Suppressor macrophage treated with lipopolysaccharide for 1 hour (primary cell): ENCODE measurements at places on chromosomes 16 and 17.
A peak's percentile ranks its signal among the peaks of the same experiment; 100 is the strongest.

DNA sequence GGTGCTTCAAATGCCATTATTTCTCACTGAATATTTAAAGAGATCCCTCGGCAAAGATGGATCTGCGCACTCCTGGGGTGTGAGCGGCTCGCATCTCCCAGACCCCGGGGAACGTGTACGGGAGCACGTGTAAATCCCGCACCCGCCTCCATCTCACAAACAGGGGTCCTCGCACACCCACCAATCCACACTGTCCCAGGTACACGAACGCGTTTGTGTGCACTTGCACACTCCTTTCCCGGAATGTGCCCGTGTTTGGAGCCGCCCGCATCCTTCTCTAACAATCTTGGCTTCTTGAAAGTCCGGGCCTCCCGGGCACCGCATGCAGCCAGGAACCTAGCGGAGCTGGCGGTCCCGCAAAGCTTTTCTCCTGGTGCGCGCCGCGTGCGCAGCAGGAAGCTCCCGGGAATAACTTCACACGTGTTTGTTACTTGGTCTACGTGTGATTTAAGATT lies 2.5 kb upstream of the SALL1 start:
- no peak for DNase-seq

DNA sequence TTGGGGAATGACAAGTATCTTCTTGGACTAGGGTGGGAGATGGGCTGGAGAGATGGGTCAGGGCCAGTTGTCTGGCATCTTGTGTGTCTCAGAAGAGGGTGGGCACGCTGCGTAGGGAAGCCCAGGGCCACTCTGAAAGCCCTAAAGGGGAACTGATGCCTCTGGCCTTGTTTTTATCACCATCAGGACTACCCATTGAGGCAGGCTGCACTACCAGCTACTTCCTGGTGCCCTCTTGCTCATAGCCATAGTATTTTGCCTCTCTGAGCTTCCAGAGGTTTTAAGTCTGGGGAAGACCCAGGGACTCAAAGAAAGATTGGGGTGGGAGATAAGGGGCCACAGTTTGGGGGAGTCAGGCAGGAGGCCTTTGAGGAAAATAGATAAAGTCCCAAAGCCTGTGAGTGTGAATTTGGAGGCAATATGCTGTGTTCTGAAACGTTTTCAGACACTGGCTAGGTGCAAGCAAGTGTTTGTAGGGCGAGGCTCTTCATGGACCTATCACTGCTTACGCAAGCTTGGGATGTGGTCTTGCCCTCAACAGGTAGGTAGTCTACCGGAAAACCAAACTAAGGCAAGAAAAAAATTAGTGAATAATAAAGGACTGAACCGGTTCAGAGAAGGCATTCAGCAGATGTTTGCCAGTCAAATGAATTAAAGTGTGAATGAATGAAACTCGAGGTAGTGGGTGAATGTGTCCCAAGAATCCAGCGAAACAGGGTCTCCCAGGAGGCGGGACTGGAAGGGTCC lies 688 bp upstream of the ITGB3 start:
- no peak for DNase-seq

DNA sequence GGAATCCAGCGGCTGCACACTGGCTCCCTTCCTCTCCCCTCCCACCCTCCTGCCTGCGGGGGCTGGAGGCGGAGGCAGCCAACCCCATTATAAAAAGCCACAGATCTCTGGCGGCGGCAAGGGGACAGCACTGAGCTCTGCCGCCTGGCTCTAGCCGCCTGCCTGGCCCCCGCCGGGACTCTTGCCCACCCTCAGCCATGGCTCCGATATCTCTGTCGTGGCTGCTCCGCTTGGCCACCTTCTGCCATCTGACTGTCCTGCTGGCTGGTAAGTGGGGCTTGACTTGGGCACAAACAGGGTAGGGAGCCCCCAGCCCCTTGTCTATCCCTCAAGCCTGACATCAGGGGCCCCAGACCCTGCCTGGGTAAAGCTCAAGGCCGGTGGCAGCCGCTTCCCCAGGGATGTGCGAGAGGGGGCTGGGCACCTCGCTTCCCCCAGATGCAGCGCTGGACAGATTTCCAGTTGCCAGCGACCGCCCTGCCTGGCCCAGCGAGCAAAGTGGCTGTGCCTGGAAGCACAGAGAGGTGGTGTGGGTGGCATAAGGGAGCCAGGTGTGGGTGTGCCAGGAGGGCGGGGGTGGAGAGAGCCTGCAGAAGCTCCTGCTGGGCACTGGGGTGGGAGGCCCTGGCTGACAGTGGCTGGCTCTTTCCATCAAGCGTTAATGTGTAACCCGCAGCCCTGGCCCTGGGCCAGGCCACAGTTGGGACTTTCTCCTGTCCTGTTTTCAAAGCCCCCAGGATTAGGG lies at the start of gene CX3CL1:
TSS of gene CX3CL1 (plus strand) at position 119 of the 745 bp plus-strand sequence. CDS start at position 198, 79 bp downstream.
- no peak for DNase-seq

DNA sequence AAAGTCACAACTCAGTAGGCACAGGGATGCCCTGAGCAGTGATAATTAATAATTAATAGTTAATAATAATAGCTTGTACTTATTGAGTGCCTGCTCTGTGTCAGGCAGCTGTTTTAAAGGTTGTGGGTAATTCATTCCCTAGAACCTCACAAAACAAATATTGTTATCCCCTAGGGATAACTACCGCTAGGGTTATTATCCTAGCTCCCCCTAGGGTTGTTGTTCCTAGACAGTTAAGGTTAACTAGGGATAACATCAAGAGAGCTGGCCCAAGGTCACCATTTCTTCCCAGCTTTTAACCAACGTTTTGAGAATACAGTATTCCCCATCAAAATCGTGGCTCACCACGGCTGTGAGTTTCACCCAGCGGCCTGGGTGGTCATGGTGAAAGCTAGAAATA lies 180.1 kb downstream of the PRKCB start:
- no peak for DNase-seq

DNA sequence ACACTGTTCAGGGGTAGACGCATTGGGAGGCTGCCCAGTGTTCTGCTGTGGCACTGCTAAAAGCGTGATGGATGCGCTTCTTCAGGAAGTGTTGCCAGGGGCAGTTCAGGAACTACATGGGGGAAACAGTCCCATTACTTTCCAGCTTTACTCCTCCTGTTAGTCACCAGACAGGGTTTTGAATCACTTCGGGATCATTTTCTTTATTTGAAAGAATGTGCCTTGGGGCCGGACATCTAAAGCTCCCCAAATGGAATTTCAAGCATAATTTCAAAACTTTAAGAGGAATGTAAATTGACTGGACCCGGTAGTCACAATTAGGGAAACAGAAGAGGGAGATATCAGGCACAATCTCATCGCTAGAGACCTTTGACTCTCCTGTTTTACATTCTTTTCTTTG lies 1.3 kb upstream of the KRTAP2-1 start:
- no peak for DNase-seq

DNA sequence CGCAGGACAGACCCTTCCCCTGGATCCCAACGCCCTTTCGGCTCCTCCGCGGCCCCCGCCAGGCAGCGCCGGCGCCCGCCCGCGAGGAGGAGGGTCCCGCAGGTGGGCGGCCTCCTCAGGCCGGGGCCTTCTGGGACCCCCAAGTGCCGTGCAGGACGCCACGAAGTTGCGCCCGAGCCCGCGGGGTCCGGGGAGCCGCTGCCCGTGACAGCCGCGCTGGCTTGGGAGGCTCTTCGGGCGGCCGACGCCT lies 504 bp downstream of the ERN1 start:
- no peak for DNase-seq

DNA sequence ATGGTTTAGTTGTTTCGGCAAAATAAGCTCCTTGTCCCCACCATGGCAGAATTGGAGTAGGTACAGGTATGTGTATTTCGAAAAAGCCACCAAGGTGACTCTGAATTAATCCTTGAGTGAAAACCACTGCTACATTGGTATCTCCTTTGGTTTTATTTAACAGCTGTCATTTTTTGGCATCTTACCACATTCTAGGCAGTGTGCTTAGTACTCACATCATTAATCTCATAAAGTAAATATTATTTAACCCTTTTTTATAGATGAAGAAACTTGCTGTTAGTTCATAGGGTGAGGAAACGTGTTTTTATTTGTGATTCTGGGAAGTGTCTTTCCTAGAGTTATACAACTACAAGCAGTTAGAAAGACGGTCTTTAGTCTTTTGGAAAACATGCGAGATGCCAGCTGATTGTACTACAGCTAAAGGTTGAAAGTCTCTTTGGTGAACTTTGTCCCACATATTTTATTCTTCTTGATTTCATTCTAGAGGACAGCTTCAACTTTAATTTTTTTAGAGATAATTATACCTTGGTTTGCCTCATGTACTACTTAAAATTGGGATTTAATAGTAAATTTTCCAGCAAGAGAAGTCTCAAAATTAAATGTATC lies 6.5 kb downstream of the ATAD5 start:
- no peak for DNase-seq

- peak; percentile 28 for DNase-seq
Measured at GRCh38 chr17:27247071-27247957, 46.6 kb upstream of the WSB1 start.

DNA sequence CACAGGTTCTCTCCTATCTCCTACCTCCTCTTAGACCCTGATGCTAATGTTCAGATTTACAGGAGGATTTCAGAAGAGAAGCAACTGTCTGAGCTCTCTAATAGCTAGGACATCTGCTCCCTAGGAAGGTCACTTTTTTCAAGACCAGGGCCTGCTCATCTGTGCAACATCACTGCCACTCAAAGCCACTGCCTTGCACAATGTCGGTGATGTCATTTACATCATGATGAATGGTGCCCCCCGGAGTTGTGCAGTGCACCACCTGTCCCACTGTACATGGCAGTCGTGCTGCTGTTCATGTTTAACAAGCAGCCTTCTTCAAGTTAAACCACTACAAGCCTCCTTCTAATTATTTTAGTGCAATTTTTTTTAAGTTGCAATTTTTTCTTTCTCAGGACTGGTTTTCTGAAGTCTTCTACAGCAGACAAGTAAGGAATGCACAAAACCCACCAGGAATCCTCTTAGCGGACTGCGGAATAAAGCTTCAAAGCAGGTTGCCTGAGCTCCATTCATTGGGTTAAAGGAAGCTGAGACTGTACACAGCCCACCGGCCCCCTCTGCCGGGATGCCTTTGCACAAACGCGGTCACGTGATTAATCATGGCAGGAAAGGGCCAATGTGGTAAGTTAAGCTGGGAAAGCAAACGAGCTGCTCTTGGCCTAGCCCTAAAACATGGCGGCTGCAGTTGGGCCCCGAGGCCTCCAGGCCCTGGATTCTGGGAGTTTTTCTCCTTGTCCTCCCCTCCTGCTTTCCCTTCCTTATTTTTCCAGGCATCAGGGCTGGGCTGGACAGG lies 74.1 kb downstream of the MYH11 start:
- no peak for DNase-seq

GRCh38 chr17:1486802-1487695 lies 5.4 kb downstream of the MYO1C start:
- peak; percentile 56 for DNase-seq
